ENCODE measurements at places on chromosomes 13 and 19.

DNA sequence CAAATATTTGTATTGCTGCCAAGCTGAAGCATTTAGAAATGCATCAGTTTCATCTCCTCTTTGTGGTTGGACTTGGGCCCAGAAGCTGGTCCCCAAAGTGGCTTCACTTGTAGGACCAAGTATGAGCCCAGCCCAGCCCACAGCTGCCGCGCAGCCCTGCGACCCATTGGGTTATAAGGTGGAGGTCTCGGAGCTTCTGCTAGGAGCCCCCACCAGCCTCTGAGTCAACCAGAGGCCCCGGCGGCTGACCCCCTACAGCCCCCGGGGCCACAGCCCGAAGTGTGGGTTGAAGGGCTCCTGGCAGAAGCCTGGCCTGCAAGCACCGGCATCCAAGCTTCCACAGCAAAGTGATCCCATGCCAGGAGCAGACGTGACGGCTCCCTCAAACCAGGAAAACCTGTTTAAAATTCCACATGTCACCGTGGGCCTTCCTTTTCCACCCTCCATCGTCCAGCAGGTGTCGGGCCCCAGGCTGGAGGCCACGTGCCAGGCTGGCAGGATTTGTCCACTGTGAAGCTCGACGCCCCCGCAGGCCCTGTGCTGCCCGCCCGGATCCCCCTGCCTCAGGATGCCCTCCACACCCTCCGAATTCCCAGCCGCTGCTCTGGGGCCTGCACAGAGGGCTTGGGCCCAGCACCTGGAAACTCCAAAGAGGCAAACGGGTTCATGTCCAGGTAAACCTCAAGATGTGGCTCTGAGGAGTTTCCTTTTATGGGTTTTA, 54.7 kb downstream of the C13orf46 start:
- DNase-seq: no peak

- no peak for DNase-seq
Observed at GRCh38 chr13:61927648-61928047, 512.0 kb upstream of the PCDH20 start.

GRCh38 chr19:12055784-12056183, 3.0 kb upstream of the ZNF878 start:
- DNase-seq: peak; percentile 52

DNA sequence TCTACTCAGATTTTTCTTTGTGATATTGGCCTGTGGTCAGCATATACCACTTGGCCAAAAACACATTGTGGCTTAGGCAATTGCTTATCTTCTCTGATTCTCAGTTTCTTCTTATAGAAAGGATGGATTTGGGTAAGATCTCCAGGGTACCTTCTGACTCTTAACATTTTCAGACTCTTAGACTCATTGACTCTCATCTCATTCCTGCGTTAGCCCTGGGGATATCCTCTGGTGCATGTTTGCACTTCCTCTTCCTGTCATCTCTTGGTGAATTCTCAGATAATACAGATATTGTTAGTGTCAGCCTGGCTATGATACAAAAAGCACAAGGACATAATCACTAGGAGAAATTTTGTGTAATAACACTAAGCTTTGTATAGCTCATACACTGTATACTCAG, 492.5 kb upstream of the GPC6 start:
- DNase-seq: no peak

DNA sequence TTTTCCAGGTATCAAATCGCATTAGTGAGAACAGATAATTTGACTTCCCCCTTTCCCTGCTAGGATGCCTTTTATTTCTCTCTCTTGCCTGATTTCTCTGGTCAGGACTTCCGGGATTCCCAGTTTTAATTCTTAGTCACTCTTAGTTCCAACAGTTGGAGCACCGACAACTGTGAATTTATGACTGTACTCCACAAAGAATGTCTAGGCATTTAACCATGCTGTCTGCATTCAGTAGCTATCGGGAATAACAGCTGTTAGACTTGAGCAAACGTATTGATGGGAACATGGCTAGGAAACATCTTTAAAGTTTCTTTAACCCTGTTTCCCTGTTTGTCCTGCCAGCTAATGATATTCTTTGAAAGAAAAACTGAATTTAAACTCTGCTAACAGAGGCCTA, 14.1 kb upstream of the SPACA7 start:
- no peak for DNase-seq

GRCh38 chr13:29733147-29733611, 117.2 kb downstream of the UBL3 start:
- DNase-seq: no peak

GRCh38 chr19:7898967-7899366, 4.7 kb upstream of the MAP2K7 start:
- no peak for DNase-seq

DNA sequence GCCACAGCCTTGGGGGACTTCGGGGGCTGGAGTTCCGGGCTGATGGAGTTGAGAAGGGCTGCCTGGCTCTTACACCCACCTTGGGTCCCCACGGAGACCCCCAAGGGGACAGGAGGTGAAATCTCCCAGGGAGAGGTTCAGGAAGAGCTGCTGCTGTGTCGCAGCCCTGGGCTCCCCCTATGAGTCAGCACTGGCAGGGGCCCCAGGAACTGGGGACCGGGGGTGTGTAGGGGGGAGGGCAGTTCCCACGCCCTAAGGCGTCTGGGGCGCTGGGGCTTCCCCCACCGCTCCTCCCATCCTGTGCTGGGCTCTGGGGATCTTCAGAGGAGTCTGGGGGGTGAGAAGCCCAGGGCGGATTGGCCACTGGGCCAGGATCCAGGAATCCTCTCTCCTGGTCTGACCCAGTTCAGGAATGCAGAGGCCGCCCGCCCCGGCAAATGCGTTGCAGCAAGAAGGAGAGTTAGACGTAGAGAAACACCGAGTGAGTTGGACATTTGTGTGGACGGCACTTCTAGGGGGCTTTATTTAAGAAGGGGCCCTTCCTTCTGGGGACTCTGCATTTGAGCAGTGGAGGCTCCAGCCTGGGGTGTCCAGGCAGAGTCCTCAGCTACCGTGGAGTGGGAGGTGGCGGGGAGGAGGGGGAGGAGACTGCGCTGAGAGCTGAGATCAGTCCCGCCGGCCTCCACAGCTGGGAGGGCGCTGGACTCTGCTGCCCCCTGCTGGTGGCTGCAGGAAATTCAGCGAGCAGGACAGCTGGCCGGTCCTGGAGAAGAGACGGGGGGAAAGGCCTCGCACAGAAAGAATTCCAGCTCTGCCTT, 15.0 kb upstream of the NANOS3 start:
- peak; percentile 84 for DNase-seq

- no peak for DNase-seq
Observed at GRCh38 chr13:71803066-71803465, 63.9 kb downstream of the DACH1 start.

GRCh38 chr13:65555962-65556361, 1674.2 kb downstream of the PCDH9 start:
- DNase-seq: no peak

DNA sequence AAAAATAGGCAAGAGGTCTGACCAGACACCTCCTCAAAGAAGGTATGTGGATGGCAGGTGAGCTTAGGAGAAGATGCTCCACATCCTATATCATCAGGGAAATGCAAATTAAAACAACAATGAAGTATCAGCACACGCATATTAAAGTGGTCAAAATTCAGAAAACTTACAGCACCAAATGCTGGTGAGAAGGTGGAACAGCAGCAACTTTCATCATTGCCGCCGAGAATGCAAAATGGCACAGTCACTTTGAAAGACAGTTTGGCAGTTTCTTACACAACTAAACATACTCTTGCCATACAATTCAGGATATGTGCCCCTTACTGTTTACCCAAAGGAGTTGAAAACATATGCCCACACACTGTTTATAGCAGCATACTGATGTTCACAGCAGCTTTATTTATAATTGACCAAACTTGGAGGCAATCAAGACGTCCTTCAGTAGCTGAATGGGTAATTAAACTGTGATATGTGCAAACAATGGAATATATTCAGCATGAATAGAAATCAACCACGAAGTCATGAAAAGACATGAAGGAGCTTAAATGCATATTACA, 22.5 kb downstream of the OR10H4 start:
- peak; percentile 2 for DNase-seq

DNA sequence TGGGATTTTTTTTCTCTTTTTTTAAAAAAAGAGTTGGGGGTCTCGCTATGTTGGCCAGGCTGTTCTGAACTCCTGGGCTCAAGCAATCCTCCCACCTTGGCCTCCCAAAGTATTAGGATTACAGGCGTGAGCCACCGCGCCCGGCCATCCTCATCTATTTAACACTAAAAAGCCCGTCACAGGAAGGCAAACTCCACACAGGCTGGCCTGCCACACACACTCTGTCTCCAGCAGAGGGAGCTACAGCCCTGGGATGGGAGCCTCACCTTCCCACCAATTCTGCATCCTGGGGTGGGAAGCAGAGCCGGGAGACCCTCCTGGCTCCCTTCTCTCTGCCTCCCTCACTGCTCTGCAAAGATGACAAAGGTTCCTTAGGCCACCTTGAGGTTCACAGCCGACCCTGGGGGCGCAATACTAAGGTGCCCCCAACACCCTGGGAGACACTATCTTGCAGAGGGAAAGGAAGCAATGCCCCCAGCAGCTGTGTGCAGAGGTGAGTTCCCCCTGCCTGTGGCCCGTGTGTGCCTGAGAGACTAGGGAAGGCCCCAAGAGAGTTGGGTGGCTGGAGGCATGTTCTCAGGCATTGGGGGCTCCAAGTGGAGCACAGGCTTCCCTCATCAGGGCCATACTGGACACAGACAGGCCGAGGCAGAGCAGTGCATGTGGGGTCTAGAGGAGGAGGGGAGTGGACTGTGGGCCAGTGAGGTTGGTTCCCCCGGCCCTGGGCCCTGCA, 27.4 kb upstream of the TIMM44 start:
- DNase-seq: peak; percentile 54

DNA sequence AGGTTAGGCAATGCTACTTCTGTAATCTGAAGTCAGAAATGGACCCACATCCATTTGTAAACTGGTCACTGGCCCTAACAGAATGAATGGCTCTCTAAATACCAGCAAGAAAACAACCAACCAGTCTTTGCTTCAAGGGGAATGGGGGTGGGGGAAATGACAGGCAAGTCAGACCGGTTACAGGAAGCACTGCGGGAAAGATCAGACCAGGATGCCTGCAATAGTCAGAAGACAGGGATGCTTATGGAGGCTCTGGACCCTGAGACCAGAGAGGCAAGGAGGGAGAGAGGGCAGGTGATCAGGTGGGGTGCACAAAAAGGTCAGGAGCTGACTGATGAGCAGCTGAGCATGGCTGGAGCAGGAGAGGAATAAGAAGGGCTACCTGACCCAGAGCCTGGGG, 13.1 kb downstream of the MED26 start:
- peak; percentile 72 for DNase-seq

DNA sequence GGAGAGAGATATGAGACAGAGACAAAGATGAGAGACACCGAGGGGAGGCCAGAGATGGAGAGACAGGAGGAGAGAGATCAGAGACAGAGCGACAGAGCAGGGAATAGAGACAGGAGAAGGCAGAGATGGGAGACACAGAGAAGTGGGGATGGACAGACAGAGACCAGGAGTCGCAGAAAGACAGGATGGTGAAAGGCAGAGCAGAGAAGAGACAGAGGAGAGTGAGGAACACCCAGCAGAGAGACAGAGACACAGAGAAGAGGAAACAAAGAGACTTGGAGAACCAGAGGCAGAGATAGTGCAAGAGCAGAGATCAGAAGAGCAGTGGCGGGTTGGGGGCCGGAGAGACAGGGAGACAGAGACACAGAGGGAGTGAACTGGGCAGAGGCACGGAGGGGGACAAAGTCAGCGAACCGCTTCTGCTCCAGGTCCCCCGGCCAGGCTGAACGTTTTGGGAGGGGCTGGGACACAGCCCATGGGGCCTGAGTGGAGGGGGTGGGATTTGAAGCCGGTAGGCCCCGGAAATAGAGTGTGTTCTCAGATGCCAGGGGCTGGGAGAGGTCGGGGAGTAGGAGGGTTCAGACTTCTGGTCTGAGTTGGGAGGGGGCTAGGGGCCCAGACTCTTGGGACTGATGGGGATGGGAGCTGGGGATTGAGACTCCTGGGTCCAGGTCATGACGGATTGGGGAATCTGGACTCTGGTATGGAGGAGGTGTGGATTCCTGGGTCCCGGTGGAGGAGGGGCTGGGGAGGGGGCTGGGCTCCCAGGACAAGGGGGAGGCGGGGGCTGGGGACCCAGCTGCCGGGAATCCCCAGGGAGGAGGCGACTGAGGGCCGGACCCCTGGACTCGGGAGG, 654 bp downstream of the ZNF579 start:
- DNase-seq: peak; percentile 22

Measured in epithelial cell of esophagus (primary cell).